Left kidney (tissue), 8 donors: ENCODE measurements at places on chromosomes 4 and X.
A peak's percentile ranks its signal among the peaks of the same experiment; 100 is the strongest.

DNA sequence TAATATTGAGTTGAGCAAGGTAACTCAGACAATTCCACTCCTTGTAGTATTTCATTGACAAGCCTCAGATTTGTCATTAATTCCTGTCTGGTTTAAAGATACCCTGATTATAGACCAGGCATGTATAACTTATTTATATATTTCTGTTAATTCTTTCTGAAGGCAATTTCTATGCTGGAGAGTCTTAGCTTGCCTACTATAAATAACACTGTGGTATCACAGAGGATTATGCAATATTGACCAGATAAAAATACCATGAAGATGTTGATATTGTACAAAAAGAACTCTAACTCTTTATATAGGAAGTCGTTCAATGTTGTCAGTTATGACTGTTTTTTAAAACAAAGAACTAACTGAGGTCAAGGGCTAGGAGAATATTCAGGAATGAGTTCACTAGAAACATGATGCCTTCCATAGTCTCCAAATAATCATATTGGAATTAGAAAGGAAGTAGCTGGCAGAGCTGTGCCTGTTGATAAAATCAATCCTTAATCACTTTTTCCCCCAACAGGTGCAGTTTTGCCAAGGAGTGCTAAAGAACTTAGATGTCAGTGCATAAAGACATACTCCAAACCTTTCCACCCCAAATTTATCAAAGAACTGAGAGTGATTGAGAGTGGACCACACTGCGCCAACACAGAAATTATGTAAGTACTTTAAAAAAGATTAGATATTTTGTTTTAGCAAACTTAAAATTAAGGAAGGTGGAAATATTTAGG lies 821 bp downstream of the CXCL8 start:
- no peak for DNase-seq

GRCh38 chr4:47032405-47033106 lies 1.2 kb downstream of the GABRB1 start:
- peak; percentile 59 for DNase-seq

DNA sequence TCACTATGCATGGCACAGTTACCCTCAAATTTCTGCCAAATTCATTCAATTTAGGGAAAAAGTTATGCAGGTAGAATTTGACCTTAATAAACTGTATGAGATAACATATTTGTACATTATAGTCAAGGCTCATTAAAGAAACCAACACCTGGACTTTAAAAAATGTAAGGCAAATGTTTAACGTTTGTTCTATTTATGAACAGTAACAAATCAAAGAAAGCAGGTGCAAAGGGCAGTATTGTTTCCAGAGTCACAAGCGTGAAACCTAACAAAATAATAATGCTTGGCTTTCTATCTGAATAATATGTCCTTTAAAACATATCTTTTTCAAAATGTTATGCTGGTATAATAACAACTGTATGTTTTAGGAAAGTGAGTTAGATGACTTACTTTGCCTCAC lies 41.2 kb downstream of the LIN54 start:
- DNase-seq = no peak

GRCh38 chr4:94530073-94530472 lies 78.3 kb downstream of the PDLIM5 start:
- no peak for DNase-seq

- DNase-seq = no peak
Observed at GRCh38 chr4:1211891-1212545, 36.9 kb downstream of the CTBP1 start.

GRCh38 chr4:146585761-146586333 lies 52.8 kb upstream of the POU4F2 start:
- DNase-seq = no peak

DNA sequence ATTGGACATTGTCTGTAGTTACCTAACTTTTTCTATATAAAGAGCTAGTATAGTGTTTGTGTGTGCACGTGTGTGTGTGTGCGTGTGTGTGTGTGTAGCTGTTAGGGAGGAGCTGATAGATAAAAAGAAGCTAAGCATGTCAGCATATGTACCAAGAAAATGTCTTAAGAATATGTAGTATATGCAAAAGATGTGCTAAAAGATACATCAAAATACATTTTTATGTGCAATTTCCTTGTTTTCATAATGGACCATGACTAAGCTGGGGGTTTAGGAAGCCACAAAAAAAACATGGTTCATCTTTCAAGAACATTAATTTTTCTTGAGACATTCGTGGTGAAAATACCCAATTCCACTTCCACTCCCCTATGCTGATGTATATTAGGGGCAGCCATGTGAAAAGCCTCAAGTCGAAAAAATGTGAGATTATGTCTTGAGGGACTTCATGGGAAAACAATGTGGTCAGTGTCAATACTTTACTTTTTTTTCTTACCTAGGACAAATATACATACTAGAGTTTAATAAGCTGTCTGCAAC lies 1599.7 kb downstream of the ARAP2 start:
- DNase-seq = no peak

- peak; percentile 20 for DNase-seq
Observed at GRCh38 chrX:51144828-51145442, 187.7 kb upstream of the NUDT10 start.

- no peak for DNase-seq
Observed at GRCh38 chr4:120025516-120025915, 41.1 kb downstream of the MAD2L1 start.
